ENCODE measurements at places on chromosomes 13 and 19.

GRCh38 chr13:50128428-50128931, 113.2 kb downstream of the KCNRG start:
- DNase-seq: peak; percentile 49
- H3K27me3 ChIP-seq: peaks cover 74% of the 10 kb centered on the region
- no peak overlapping the region for H3K27ac ChIP-seq
- H3K4me1 ChIP-seq: peaks cover 4% of the 10 kb centered on the region
- H3K4me3 ChIP-seq: no peak overlapping the region
- H3K36me3 ChIP-seq: no peaks in the 10 kb centered on the region

DNA sequence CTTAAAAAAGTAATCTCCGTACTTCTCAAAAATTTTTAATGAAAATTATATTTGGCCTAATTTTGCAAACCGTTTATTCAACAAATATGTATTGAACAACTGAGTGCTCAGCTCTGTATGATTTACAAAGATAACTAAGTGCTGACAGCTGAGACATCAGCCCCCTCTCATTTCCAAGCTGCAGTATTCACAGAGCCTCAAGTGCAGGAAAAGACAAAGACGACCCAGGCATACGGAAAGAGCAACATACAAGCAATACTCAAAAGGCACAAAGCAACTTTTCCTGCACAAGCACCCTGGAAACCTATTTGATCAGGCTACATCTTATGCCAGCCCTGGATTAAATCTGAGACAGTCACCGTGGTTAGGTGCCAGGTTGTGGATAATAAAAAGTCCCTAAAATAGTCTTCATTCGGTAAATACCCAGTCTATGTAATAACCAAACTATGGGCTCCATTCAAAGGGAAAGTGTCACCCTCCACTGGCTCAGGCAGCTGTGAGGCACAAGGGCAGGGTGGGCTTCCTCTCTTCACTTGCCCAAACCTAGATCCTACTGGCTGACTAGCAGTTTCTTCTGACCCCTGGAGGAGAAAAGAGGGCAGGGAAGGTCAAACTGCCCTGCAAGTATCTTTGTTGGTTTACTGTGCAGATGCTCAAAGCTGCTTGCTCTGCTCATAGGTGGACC, 65.5 kb downstream of the TBC1D4 start:
- peak; percentile 42 for DNase-seq
- H3K27me3 ChIP-seq: no peaks in the 10 kb centered on the region
- H3K36me3 ChIP-seq: no peaks in the 10 kb centered on the region
- H3K4me1 ChIP-seq: peaks cover 1% of the 10 kb centered on the region

DNA sequence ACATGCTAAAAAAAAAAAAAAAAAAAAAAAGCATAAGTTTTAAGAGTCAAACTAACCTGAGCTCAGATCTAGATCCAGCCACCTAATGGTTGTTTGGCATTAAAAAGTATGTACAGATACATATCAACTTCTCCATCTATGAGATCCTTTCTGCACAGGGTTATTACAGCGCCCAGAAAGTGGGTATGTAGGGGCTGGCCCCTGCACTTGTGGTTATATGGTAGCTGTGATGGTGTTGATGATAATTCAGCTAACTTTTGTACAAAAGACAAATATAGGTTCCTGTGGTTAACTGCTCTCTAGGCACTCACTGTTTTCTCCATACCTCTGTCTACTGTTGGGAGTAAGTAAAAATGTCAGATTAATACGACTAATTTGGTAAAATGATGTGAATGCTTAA, 81.7 kb downstream of the TNFRSF19 start:
- H3K4me3 ChIP-seq: no peak overlapping the region
- no peak for DNase-seq
- H3K27ac ChIP-seq: no peak overlapping the region
- no peaks in the 10 kb centered on the region for H3K4me1 ChIP-seq

GRCh38 chr19:47703301-47703700, 9.9 kb upstream of the EHD2 start:
- H3K4me3 ChIP-seq: no peak overlapping the region
- H3K4me1 ChIP-seq: no peaks in the 10 kb centered on the region
- DNase-seq: no peak
- H3K36me3 ChIP-seq: peaks cover 5% of the 10 kb centered on the region
- no peaks in the 10 kb centered on the region for H3K27me3 ChIP-seq

DNA sequence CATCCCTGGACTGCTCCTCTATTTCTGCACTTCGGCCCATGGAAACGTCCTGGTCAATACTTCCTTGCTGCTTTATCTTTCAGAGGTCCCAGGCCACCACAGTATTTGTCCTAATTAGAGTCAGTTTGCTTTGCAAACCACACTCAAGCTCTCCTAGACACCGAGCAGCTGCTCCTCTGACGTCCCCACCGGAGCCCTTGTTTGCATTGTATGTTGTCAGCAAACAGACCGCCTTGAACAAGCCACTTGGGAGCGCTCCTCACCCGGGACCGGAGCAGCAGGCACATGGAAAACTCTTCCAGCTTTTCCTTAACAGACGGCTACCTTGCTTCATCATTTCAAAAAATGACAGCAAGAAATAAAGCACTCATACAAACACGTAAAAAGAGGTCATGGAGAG, 51.5 kb upstream of the GTF3A start:
- no peaks in the 10 kb centered on the region for H3K27me3 ChIP-seq
- no peak for DNase-seq
- H3K27ac ChIP-seq: no peak overlapping the region

DNA sequence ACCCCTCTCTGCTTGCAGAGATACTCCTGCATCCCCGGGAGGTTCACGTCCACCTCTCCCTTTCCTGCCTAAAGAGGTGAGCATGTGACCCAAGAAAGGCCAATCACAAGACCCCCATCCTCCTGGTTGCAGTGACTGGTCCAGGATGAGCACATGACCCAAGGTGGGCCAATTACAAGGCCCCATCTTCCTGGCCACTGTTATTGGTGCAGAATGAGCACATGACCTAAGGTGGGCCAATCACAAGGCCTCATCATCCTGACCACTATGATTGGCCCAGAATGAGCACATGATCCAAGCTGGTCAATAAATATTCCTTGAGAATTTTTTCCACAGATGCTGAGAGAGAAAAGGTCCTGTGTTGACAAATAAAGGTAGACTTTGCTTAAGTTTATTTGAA, 350.7 kb downstream of the EFNB2 start:
- H3K4me1 ChIP-seq: no peaks in the 10 kb centered on the region
- H3K4me3 ChIP-seq: no peak overlapping the region
- H3K27me3 ChIP-seq: no peaks in the 10 kb centered on the region
- DNase-seq: peak; percentile 10
- H3K36me3 ChIP-seq: no peaks in the 10 kb centered on the region

DNA sequence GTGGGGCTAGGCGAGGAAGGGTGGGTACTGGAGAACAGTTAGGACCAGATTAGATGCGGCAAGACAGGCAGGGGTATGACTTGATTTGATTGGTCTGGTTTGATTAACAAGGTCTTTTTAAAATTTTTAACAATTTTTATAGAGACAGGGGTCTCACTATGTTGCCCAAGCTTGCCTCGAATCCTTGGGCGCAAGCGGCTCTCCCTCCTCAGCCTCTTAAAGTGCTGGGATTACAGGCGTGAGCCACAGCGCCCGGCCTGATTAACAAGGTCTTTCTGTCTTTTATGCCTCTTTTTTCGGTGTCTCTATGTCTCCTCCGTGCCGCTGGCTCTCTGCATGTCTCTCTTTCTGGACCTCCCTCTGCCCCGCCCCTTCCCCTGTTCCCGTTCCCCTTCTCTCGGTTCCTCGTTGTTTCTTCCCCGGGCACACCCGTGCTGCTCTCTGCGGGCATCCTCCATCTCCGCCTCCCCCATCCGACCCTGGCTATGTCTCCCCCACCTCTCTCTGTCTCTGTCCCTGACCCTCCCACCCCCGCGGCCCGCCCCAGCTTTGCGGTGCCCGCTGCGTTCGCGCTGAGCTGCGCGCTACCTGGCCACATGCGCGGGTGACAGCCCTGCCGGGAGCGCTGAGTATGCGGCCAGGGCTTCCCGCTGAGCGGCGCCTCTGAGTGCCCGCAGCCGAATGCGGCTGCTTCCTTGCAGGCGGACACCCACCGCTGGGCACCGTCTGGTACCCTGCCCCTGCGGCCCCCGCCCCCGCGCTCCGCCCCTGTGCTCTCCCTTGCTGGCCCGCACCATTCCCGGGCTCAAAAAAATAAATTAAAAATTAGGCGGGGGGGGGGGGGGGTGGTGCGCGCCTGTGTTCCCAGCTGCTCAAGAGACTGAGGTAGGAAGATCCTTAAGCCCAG, 8.1 kb upstream of the SDHAF1 start:
- no peaks in the 10 kb centered on the region for H3K27me3 ChIP-seq
- H3K4me1 ChIP-seq: no peaks in the 10 kb centered on the region
- no peaks in the 10 kb centered on the region for H3K36me3 ChIP-seq
- no peak overlapping the region for H3K27ac ChIP-seq

DNA sequence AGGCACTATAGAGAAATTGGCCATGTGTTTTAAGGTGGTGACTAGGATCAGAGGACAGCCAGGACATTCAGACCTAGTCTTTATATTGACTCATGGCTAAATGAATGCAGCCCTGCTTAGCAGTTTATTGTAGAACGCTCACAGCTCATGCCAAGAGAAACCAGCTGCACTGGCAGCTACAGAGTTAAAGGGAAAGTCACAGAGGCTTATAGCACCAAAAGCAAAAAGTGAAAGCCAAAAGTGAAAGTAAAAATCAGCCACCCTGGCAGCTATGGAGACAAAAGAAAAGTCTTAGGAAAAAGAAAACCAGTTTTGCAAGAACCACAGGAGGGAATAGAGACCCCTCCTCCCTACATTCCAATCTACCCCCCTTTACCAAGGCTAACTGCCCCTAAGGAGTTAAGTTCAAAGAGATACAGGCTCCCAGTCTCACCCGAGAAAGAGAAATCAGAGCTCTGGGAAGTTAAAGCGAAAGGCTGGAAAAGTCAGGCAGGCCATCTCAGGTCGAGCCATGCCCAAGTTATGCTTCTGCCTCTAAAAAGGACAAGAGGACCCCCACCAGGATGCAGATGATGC, 99.0 kb downstream of the ZNF429 start:
- H3K27me3 ChIP-seq: no peaks in the 10 kb centered on the region
- H3K27ac ChIP-seq: no peak overlapping the region
- H3K4me1 ChIP-seq: peaks cover 2% of the 10 kb centered on the region
- H3K4me3 ChIP-seq: no peak overlapping the region
- peak; percentile 79 for DNase-seq

GRCh38 chr13:99500839-99501183, 461 bp upstream of the TM9SF2 start:
- H3K4me1 ChIP-seq: peaks cover 5% of the 10 kb centered on the region
- no peaks in the 10 kb centered on the region for H3K36me3 ChIP-seq
- no peaks in the 10 kb centered on the region for H3K27me3 ChIP-seq
- H3K4me3 ChIP-seq: peak overlapping the region; percentile 81
- DNase-seq: no peak

- no peak overlapping the region for H3K27ac ChIP-seq
- no peak overlapping the region for H3K4me3 ChIP-seq
- no peaks in the 10 kb centered on the region for H3K4me1 ChIP-seq
- H3K27me3 ChIP-seq: no peaks in the 10 kb centered on the region
Measured at GRCh38 chr13:73428137-73428536, 369.3 kb downstream of the KLF5 start.

DNA sequence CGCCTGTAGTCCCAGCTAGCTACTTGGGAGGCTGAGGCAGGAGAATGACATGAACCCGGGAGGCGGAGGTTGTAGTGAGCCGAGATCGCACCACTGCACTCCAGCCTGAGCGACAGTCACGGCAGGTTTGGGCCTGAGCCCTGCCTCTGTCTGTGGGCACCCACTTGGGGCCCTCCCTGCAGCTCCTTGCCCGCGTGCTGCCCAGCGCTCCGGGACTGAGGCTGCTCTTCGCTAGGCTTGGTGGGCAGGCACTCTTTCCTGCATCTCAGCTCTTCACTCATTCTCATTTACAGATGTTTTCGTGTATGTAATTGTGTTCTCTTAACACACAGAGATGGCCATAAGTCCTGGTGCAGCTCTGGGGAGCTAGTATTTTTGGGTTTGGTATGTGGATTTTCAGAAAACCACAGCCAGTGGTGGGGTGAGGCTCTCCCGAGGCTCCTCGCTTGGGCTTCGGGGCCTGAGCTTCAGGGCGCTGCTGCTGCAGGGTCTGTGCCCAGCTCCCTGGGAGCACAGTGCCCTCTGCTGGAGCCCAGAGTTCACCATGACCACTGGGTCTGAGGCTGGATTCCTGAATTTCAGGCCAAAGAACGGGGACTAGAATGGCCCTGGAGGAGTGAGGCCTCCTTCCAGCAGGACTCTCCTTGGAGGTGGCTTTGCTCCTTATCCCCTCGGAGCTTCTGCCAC, 15.2 kb downstream of the UPF1 start:
- H3K36me3 ChIP-seq: peaks cover 6% of the 10 kb centered on the region
- no peaks in the 10 kb centered on the region for H3K27me3 ChIP-seq
- DNase-seq: peak; percentile 80
- H3K4me3 ChIP-seq: no peak overlapping the region

DNA sequence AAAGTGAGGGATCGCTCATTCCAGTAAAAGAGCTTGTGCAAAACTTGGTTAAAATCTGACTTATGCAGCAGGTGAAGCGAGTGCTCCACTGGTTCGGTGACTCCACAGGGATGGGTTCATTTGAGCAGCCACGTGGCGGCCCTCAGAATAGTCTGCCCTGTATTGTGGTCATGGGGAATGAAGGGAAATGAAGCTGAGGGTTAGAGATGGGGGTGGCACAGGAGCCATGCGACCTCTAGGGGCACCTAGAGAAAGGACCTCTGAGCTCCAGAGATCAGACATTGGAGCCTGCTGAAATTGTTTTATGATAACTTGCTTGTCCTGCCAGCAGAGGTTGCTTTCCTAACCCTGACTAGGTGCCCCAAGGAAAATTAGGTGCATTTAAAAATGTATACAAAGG, 26.6 kb downstream of the CBY2 start:
- DNase-seq: peak; percentile 91
- no peak overlapping the region for H3K27ac ChIP-seq
- H3K27me3 ChIP-seq: no peaks in the 10 kb centered on the region
- H3K4me3 ChIP-seq: no peak overlapping the region
- H3K36me3 ChIP-seq: no peaks in the 10 kb centered on the region
- peaks cover 2% of the 10 kb centered on the region for H3K4me1 ChIP-seq

- no peak overlapping the region for H3K4me3 ChIP-seq
- H3K27ac ChIP-seq: no peak overlapping the region
- DNase-seq: no peak
- no peaks in the 10 kb centered on the region for H3K36me3 ChIP-seq
Measured at GRCh38 chr13:66139701-66140100, 1090.4 kb downstream of the PCDH9 start.

DNA sequence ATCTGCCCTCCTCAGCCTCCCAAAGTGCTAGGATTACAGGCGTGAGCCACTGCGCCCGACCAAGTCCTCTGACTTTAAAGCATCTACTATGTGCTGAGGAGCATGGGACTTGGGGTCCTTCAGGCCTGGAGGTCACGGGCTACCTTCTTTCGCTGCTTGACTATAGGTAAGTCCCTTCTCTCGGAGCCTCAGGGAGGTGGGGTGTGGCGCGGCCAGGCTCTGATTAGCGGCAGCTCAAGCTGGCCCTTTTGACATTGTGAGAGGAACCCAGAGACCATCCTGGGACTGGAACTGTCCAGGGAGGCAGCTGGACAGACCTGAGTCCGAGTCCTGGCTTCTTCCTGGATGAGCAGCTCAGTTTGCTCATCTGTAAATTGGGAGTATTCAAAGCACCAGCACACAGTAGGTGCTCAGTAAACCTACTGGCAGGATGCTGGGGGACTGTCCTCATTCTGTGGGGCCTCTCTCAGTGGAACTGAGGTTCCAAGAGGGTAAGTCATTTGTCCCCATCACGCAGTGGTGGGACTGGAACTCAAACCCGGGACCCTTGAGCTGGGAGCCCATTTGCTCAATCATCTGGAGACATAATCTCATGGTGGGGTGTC, 780 bp downstream of the FCER2 start:
- DNase-seq: no peak
- H3K36me3 ChIP-seq: no peaks in the 10 kb centered on the region
- H3K27me3 ChIP-seq: no peaks in the 10 kb centered on the region
- H3K27ac ChIP-seq: no peak overlapping the region
- H3K4me1 ChIP-seq: no peaks in the 10 kb centered on the region
